ENCODE measurements at places on chromosomes 12 and 14. TPM values are rescaled to one million over a fixed set of nuclear protein-coding genes. Genes with fewer than 3 reads are reported as not detected.

Gene HOXC13
- total RNA-seq = 9.0 TPM

Gene DAO
- total RNA-seq = not detected

Gene LRTM2
- total RNA-seq = not detected

Gene RIMBP2
- not detected for total RNA-seq

Gene NXPH4
- 5.0 TPM for total RNA-seq

Gene MYO1H
- total RNA-seq = not detected

Gene SYNDIG1L
- not detected for total RNA-seq

Gene FIGNL2
- 0.38 TPM for total RNA-seq

Gene EML5
- total RNA-seq = 0.84 TPM

Gene AGAP2
- total RNA-seq = 0.14 TPM

Gene ZNF891
- 0.55 TPM for total RNA-seq

Gene MUCL1
- not detected for total RNA-seq

Gene TBX5
- total RNA-seq = not detected

Gene OR4E2
- not detected for total RNA-seq

Gene MORN3
- 0.23 TPM for total RNA-seq

Gene RHOF
- 190 TPM for total RNA-seq

Gene OTX2
- not detected for total RNA-seq

Gene EFS
- total RNA-seq = not detected
